AG09309 (cell line): ENCODE measurements at places on chromosomes 16 and 17.

GRCh38 chr17:28928061-28928460 lies 23.3 kb downstream of the PHF12 start:
- DNase-seq, result no peak

DNA sequence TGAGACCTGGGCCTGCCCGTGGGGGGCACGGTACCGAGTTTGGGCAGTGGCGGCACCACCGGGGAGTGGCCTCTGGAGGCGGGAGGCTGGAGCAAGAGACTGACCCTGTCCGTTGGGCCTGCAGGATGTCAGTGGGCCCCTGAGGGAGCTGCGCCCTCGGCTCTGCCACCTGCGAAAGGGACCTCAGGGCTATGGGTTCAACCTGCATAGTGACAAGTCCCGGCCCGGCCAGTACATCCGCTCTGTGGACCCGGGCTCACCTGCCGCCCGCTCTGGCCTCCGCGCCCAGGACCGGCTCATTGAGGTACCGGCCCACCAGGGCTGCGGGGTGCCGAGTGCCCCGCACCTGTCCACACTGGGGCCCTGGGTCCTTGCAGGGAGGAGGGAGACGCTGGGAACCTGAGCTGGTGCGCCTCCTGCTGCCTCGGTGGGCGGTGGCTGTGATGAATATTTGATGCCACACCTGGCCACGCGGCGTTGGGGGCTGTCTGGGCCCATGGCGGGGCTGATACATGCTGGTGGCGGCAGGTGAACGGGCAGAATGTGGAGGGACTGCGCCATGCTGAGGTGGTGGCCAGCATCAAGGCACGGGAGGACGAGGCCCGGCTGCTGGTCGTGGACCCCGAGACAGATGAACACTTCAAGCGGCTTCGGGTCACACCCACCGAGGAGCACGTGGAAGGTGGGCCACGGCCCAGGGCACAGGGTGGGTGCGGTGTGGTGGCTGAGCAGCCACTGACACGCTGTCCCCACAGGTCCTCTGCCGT lies 9.7 kb downstream of the NHERF2 start:
- DNase-seq, result no peak

- DNase-seq, result no peak
Measured at GRCh38 chr17:41758601-41759000, 24.2 kb upstream of the HAP1 start.

DNA sequence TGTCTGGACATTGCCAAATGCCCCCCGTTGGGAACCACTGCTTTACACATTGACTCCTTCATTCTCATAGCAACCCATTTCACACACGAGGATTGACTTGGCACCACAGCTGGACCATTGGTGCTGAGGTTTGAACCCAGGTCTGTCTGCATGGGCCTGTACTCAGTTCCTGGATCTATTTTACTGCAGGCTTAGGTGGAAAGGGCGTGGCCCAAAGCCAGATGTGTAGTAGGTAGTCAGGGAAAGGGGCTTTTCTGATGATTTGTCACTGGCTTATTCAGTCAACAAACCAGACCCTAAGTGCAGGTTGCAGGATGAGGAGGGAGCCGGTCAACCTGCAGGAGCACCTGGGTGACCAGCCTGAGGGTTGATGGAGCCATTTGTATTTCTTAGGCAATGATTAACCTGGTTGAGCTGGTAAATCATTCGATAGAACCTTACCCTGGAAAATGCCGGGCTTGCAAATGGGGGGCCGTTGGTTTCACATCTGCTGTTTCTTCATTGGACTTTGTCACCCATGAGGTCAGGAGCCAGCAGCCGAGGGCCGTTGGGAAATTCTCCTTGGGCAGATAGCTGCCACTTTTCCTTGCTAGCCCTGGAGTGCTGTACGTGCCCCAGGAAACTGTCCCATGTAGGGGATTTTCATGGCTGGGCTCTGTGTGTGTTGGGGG lies 104.4 kb downstream of the CMIP start:
- no peak for DNase-seq

GRCh38 chr16:29961127-29961478 lies 776 bp upstream of the TMEM219 start:
- DNase-seq, result no peak

GRCh38 chr16:69133373-69133954 lies 1.0 kb downstream of the UTP4 start:
- no peak for DNase-seq

- peak; percentile 4 for DNase-seq
Measured at GRCh38 chr17:8300627-8301242, 5.5 kb upstream of the SLC25A35 start.

GRCh38 chr17:2181897-2182448 lies 121.6 kb downstream of the SMG6 start:
- DNase-seq, result no peak

DNA sequence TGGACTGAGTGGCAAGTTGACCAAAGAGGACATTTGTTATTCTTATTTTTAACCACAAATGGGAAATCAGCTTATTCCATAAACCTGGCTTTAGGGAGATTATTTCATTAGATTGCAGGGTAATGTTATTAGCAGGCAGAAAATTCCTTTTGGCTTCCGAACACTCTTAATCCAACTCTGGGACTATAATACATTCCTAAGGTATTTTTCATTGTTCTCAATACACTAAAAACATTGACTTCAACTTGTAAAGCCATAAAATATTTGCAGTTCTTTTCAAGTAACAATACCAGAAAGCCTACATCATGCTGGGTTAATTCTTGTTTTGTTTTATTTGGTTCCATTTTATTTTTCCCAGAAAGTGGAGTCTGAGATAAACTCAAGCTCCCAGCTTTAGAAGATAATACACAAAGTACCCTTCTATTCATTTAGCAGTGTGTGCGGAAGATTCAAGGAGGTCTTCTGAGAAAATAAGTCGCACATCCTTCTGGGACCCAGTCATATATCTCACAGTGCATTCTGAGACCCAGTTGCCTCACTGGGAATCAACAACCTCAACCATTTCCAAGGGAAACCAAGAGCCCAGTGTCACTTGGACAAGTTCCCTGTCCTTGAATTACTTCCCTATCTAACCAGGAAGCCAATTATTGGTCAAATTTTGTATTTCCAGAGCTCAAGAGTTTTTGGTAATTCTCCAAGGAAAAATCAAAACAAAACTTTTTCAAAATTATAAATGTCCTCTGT lies 389.6 kb upstream of the DYNLRB2 start:
- DNase-seq, result peak; percentile 73

DNA sequence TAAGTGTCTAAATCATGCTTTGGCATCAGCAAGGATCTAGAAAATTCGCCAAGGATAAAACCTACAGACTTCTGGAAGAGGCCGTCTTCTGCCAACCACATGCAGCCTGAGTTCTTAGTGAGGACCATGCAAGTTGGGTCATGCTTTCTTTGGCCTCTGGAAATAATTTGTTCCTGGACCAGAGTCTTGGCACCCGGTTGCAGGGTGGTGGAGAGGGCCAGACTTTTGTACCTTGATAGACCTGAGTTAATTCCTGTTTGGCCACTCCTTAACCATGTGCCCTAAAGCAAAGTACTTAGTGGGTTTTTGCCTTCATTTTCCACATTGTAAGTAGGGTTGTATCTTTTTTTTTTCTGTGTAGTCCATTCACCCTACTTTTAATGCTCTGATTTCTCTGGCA lies 283.4 kb upstream of the IRX5 start:
- DNase-seq, result no peak

DNA sequence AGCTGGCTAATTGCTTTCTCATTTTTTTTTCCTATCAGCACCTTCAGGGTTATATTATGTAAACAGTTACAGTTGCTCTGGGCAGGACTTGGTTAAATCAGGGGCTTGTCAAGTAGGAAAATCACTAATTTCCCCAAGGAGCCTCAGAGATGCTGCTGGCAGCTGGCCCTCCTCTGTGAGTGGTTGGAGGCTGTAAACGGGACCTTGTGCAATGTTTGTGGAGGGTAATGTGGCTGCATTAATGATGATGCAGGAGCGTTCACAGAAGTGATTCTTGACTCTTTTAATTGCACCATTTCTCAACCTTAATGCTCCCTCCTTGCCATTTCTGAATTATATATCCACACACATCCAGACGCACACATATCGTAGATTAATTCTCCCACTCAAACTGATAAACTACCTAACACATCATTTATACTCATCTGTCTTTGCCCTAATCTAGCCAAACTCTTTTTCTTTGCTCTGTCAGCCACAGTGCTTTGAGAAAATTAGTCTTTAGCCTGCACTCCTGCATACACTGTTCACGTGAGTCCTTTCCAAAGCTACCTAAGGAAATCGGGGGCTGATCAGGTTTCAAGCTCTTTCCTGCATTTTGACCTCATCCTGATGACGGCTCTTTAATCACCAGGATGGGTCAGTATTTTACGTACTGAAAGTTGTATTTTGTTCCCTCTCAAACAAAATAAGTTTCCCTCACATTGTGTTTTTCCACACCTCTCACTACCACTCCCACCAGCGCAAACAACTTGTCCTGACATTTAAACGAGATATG lies 154.4 kb upstream of the PIRT start:
- DNase-seq, result no peak

DNA sequence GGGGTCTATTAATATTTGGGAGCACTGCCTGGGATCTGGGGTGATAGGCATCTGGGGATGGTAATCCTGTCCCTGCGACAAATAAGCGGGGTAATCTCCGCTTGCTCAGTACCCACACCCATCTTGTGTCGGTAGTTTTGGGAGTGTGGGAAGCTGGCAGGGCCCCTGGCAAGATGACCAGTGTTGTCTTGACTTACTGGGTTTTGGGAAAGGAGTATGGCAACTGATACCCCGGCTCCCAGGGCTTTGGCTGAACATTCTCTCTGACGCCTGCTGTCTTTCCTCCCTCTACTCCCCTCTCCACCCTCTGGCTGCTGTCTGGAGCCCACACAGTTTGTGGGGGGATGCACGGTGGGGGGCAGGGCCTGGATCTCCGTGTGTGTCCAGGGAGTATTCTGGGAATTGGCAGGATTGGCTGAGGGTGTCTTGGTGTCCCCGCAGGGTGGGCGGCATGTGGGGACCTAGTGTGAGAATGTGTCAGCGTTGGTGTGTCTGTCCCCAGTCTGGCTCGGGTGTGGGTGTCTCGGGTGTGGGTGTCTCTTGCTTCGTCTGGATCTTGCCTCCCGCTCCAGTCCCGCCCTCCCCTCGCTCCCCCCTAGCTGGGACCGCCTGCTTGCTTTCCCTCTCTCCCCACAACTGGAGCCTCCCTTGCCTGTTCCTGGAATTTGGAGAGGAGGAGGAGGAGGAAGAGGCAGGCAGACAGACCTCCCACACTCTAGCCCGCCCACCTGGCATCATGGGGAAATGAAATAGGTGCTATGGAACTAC lies 12.0 kb downstream of the RARA start:
- DNase-seq, result no peak

- DNase-seq, result no peak
Measured at GRCh38 chr17:73227379-73227778, 34.3 kb downstream of the CPSF4L start.

- no peak for DNase-seq
Measured at GRCh38 chr17:46053911-46054534, 55.0 kb downstream of the STH start.

GRCh38 chr17:32104158-32104557 lies 38.1 kb upstream of the RHOT1 start:
- no peak for DNase-seq

GRCh38 chr16:17538927-17539326 lies 68.2 kb upstream of the XYLT1 start:
- peak; percentile 50 for DNase-seq

DNA sequence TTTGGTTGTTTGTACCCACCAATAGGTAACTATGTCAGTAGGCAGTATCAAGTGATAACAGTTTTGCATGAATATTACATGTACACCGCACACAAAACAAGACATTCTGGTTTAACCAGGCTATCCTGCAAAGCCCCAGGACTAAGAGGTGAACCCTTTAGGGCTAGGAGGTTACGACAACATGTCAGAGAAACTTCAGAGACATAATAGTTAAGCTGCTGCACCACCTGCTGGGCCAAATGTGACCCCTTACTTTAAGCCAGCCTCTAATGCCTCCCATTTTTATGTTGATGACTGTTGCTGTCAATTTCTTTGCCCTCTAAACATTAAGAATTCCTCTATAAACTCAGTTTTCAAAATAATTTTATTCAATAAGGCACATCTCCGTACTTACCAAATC lies 15.4 kb downstream of the SRP68 start:
- DNase-seq, result no peak

DNA sequence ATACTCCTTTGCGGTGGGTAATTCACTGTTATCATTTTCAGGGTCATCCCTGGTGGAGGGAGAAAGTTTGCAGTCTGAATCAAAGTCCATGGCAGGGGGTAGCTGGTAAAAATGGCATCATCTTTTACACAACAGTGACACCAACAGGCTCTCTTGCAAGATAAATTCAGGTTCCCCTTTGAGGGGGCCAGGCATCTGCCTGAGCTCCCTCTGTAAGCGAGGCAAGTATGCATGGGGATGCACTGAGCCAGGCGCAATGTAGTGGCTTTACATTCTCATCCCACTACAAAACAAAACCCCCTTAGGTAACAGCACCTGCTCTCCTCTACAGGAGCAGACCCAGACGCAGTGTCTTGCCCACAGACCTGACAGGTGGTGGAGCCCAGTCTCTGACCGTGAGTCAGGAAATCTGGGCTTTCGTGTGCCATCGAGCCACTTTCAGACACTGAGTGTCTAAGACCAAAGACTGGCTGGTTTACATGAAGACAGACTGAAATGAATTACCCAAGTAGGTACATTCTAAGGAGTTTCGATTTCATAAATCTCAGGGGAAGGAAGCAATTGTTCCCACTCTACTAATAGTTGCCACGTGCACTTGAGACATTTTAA lies 17.7 kb downstream of the LITAFD start:
- no peak for DNase-seq

GRCh38 chr16:13992976-13993375 lies 73.0 kb downstream of the ERCC4 start:
- no peak for DNase-seq

GRCh38 chr17:77392376-77393273 lies 251.9 kb downstream of the SEC14L1 start:
- no peak for DNase-seq

GRCh38 chr16:25097276-25097975 lies 14.1 kb upstream of the LCMT1 start:
- no peak for DNase-seq

- no peak for DNase-seq
Measured at GRCh38 chr16:35506898-35507194, 2047.4 kb downstream of the TP53TG3F start.

GRCh38 chr16:11265124-11265523 lies 4.0 kb downstream of the TNP2 start:
- no peak for DNase-seq

GRCh38 chr17:4951486-4951885 lies 567 bp downstream of the ENO3 start:
- no peak for DNase-seq

DNA sequence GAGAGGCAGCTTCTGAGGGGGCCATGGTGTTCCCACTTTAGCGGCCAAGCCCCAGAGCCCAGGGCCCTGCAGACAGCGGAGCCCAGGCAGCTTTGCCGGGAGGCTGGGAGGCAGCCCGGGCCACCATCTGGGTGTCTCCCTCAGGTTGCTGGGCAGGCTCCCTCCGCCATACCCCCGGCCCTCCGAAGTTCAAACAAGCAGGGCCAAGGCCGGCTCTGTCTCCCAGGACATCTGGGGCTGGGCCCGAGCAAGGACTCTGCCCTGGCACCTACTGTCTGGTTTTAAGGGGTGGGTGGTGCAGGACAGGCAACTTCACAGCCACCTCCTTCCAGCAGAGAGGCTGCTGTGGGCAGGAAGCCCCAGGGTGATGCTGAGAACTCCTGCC lies 2.6 kb downstream of the DUS1L start:
- DNase-seq, result no peak
